ENCODE measurements at places on chromosomes 2 and 18.
A peak's percentile ranks its signal among the peaks of the same experiment; 100 is the strongest.

- DNase-seq, result no peak
Measured at GRCh38 chr2:19739256-19739655, 162.5 kb downstream of the TTC32 start.

DNA sequence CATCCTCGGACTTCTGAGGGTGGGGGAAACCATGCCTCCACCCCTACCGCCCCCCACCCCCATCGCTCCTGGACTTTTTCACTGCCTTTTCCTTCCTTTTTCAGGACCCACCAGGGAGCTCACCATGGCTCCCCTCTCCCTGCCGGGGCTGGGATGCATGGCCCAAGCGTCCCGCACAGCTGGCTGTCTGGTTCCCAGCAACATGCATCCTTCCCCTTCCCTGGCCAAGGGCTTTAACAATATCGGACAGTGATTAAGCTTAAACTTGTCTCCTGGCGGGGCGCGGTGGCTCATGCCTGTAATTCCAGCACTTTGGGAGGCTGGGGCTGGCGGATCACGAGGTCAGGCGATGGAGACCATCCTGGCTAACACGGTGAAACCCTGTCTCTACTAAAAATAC is 44.1 kb downstream of the MRO start:
- DNase-seq, result no peak

GRCh38 chr2:240292619-240293525 is 142.6 kb upstream of the GPC1 start:
- no peak for DNase-seq

DNA sequence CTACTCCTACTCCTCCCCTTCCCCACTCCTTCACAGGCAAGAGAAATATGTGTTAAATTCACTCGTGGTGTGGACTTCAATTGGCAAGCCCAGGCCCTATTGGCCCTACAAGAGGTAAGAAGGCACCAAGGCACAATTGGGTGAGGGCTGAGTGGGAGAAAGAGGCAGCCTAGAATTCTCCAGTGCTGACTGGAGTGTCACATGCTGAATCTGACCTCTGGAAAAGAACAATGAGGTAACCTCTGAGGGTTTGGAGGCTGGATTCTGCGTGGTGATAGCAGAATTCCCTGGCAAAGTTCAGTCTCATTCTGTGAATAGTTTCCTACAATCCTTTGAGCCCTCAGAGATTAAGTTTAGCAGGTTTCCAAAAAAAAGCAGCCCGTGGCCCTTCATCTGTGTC is 6.9 kb downstream of the CENPA start:
- no peak for DNase-seq

- DNase-seq, result no peak
Measured at GRCh38 chr18:48694295-48694694, 155.5 kb downstream of the CTIF start.

DNA sequence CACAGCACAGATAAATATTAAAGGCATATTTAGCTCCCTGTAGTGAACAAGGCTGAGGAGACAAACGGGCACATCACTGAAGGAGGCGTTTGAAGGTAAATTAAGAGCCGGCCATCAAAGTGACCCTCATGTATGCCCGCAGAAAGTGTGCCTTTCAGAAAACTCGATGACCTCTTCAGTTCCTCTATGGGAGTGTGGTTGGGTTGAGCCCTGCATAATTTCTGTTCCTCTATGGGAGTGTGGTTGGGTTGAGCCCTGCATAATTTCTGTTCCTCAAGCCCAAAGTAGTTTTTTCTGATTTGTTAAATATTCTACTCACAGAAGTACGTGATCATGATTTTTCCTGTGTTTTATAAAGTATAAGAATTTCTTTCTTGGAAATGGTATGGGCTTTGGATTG is 568.5 kb downstream of the TSN start:
- no peak for DNase-seq

GRCh38 chr2:16190446-16191270 is 250.3 kb downstream of the MYCN start:
- no peak for DNase-seq

DNA sequence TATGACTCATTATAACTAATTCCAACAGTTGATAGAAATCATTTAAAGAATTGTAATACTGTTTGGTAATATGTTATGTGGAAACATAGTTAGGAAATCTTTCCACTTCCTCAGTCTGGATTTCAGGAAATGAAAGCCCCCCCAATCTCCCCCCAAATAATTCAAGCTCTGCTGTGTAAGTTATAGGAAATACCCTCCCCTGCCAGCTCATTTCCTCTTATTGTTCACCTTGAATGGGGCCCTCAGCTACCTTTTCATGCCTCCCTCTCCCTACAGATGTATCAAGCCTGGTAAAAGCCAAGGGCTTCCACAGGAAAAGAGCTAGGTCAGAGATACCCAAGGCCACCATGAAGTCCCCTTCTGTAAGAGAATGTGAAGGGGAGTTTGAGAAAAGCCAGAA is 155.5 kb downstream of the CNTNAP5 start:
- no peak for DNase-seq

GRCh38 chr2:53842891-53843290 is 16.9 kb downstream of the GPR75 start:
- DNase-seq, result no peak

DNA sequence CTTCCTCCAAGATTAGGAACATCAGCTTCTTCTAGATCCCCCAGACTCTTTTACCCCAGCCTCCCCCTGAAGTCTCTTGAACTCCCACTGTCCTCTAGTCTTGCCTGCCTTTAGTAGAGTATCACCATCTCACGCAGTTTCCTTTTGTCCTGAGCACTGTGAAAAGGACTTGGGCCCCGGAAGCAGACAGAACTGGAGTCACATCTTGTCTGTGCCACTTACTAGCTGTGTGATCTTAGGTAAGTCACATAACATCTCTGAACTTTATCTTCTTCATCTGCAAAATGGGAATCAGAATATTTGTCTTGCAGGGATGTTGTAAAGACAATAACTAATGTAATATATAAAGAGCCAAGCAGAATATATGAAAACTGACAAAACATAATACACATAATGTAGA is 8.4 kb upstream of the TRABD2A start:
- no peak for DNase-seq

DNA sequence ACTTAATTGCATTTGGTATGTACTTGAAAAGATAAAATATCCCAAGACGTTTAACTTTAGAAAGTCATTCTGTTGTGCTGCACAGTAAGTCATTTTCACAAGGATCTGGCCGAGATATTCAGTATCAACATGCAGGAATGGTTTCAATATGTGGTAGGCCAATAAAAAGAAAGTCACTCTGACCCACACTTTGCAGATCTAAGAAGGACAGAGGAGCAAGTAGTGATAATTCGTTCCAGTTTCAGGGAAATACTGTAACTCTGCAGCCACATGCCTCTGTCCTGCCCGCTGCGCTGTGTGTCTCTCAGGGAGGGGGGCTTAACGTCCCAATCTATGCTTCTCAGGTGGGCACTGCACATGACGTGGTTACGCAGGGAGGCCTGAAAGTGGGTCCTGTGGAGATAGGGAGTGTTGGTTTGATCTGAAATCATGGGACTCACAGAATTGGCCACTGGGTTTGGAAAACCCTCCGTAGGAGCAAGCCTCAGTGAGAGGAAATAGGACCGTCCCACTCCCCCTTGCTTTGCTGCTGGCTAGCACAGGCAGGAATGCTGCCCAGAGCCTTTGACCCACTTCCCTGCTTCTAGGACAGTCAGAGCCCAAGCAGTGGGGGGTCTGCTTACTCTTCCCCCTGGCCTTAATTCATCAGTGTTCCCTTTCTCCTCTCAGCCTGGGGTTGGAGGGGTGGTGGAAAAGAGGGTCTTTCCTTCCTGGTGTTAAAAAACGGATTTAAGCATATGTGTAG is 314.7 kb upstream of the SPRED2 start:
- DNase-seq, result no peak

DNA sequence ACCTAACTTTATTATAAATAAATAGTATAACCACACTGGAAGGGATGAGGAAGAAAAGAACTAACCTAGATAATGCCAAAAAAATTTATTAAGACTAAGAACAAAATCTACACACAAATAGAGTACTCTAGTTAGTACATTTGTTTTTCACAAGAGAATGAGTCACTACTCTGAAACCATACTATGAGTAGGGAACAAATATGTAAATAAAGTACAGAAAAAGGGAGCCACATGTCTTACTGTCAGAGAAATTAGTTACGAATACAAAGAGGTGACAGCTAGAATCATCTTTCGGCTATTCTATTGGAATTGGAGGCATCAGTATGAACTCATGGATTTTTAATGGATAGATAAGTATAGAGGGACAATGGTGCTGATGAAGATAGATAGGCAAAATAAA is 150.5 kb downstream of the COPS8 start:
- DNase-seq, result no peak

- DNase-seq, result no peak
Measured at GRCh38 chr2:230578106-230578505, 134.5 kb upstream of the CAB39 start.

GRCh38 chr2:180145163-180145562 is 138.1 kb upstream of the CWC22 start:
- DNase-seq, result no peak

- DNase-seq, result no peak
Measured at GRCh38 chr2:165161510-165161909, 42.3 kb downstream of the SCN3A start.

GRCh38 chr2:98614024-98614739 is 5.8 kb downstream of the UNC50 start:
- DNase-seq, result no peak

DNA sequence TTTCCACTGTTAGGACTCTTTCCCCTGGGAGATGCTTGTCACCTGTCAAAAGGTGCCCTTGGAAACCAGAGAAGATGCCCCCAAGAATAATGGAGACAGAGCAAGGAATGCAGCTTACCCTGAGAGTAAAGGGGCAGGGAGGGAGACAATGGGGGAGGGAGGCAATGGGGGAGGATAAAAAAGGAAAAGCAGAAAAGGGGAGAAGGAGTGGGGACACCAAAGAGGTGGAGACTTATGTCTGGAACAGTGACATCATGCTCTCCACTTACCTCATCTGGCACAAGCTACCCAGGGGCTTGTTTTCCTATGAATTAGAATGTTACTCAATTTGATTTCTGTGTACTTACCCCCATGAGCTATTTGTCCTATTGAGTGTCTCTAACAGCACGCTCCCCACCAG is 67.9 kb downstream of the MRO start:
- no peak for DNase-seq

DNA sequence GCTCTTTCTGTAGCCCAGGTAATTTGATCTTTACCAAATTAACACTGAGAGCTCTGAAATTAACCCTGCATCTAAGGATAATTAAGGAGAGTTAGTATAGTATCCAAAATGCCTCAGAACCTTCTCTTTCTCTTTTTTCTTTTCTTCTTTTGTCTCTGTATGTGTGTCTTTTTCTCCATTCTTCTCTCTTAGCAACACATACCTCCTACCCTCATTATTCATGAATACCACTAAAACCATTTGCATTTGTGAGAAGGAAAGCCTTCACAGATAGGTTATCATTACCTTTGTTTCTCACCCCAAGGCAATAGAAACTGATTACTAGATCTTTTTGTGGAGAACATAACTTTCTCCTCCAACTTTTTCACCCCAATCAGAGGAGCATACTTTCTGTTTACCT is 376.5 kb upstream of the NXPH2 start:
- DNase-seq, result no peak

GRCh38 chr2:215262303-215262702 is 49.6 kb upstream of the ATIC start:
- no peak for DNase-seq

GRCh38 chr2:79935771-79936657 is 368.5 kb downstream of the LRRTM1 start:
- peak; percentile 13 for DNase-seq

DNA sequence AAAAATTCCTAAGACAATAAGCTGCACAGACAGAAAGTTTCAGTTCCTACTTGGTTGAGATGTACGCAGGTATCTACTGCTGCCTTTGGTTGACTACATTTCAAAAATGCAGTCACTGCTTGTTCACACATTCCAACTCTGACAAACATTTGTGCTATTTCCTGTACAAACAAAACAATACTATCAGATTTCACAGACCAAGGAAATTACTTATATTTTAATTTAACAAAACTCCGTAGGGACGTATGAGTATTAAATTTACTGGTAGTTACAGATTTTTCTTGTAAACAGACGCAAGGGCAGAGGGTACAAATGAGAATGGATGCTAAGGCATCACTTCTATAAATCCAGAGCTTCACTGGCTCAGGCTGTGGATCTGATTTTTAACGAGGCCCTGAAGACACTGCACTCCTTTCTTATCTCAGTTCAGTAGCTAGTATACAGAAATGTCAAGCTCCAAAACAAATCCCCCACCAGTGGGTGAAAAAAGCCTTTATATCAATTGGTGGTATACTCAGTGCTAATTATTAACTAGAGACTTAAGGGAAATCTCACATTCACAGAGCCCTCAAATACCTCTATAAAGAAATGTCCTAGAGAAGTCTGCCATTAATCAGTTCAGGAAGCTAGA is 31.7 kb upstream of the TTC32 start:
- no peak for DNase-seq

DNA sequence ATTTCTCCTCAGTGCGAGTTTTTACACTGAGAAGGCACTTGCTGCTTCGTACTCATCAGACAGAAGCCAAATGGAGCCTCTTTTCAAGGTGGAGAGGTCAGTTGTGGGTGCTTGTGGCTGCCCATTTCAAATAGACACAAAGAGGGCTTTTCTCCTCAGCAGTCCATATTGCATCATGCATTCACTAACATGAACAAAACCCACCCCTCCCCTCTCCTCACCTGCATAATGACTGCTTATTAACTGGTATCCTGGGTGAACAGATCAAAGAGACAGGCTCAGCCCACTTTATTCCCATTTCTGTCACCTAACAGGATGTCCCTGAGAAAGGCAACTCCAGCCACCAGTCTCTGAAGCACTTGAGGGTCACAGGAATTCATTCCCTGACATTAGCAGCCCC is 28.9 kb downstream of the KLF7 start:
- no peak for DNase-seq

DNA sequence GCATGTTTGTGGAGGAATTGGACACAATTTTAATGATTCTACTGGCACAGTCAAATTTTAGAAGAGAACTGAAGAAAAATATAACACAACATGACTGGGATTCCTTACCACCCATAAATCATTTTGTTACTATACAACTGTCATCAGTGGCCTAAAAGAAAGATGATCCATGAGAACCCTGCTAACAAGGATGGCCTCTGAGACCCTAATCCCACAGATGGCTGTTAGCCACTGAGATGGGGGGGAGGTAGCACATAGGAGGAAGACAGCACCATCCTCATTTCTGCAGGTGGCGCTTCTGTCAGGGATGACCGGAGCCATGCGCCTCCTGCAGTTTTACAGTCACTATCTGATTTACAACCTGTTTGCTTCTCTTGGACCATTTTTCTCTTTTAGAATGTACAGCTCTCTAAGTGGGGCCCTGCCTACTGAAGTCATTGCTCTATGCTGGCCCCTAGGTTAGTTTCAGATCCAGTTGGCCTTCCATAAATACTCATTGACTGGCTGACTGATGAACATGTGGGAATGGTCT is 279.8 kb downstream of the NAPG start:
- DNase-seq, result no peak

DNA sequence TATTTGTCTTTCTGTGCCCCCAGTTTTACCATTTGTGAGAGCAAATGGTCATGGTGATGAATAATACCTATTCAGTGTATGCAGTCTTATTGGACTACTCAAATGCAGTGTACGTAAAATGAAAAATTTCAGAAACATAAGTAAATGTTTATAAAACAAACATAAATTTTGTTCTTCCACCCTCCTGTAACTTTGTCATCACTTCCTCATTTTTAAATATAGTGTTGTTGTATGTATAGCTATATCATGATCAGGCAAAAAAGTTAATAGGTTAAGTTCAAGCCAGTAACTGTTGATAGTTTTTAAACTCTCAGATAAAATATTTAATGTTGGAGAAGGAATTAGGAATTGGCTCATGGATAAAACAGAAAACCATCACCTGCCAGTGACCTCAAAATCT is 93.2 kb downstream of the KLF7 start:
- DNase-seq, result no peak
